HCEC 1CT (cell line): ENCODE measurements at places on chromosomes 6 and 20.

DNA sequence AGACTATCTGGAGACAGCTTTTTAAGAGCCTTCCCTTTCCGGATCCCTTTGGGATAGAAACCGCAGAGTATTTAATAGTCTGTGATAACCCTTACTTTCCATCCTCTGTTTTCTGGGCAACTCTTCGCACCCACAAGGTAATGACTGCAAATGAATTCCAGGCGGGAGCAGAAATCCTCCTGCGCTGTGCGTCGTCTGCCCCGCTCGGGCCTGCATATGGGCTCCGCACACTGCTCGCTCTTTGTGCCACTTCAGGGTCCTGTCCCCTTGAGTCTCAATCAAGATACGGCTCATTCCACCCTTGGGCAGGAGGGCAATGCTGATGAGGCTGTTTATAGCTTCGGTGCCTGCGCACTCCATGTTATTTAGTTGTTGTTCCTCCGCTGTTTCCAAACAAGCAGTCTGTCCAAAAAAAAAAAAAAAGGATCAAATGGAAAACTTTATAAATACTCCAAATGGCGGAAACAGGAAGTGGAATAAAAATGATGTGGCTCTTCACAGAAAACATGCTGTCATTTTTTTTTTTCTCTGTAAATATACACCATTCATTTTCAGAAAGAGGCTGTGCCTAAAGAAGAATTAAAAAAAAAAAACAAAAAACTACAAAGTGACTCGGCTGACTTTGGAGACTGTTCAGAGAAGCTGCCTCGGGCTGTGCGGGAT lies 169.6 kb upstream of the GMDS start:
- DNase-seq = no peak

DNA sequence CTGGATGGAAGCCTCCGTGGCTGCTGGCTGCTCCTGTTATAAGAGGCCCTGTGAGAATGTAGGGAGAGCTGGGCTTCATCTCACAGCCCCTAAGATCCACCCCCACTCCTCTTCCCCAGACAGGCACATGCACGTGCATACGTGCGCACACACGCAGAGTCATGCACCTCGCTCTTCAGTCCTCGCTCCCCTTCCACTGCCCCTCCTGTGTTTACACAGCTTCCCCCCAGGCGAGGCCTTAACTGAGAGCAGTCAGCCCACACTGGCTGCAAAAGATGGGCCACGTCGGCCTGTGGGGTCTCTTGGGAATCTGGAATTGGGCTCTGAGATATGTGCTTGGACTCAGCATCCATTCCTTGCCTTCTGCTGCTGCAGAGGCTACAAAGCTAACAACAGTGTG lies 35.2 kb upstream of the MLN start:
- no peak for DNase-seq

- DNase-seq = no peak
Measured at GRCh38 chr6:127879685-127880084, 21.2 kb downstream of the THEMIS start.

GRCh38 chr20:61757678-61758563 lies 307.8 kb downstream of the TAF4 start:
- DNase-seq = peak; percentile 70

- DNase-seq = peak; percentile 87
Measured at GRCh38 chr20:6708010-6708409, 59.5 kb upstream of the BMP2 start.
